NCI-H526 (cell line): ENCODE measurements at places on chromosomes 6 and 20.

- DNase-seq: no peak
These were observed 23.0 kb upstream of the MRPS18A start for GRCh38 chr6:43710576-43710975.

DNA sequence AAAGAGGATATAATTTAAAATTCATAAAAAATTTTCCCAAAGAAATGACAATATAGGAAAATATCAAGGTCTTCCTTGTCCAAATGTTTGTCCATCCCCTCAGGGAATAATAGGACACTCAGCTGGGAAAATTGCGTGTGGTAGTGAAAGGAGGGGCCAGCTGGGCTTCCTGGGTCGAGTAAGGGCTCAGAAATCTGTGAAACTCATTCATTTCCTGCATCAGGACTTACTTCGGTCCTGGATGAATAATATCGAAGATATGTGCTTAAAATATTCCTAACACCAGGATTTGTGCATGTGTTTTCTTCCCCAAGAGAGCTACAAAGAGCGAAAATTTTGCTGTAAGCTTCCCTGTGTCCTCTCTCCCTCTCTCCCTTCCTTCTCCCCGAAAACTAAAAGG lies 118.2 kb upstream of the GJE1 start:
- no peak for DNase-seq

DNA sequence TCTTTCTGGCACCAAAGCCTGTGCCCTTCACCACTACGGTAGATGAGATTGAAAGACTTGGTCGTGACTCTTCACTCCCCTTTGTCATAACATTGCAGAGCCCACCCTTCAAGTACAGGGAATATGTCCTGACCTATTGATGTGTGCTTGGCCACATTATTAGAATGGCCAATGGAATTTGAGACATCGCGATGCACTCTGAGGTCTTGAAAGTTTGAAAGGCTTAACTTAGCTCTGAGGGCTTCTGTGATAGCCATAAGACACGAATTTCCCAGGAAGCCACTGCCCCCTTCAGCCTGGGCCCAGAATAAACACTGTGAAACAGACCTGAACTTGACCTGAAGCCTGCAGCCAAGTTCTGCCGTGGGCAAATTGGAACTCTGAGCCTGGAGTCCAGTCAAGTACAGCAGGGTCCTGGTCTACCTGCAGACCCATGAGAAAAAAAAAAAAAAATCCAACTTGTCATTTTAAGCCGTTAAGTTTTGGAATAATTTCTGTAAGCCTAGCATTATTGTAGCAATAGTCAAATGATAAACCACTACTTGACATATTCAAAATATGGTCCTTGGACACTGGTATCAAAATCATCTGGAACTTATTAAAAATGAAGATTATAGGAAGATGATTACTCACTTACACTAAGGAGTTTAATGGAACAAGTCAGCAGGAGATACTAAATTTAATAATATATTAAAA lies 36.9 kb upstream of the TRAF3IP2 start:
- DNase-seq: peak; percentile 75

DNA sequence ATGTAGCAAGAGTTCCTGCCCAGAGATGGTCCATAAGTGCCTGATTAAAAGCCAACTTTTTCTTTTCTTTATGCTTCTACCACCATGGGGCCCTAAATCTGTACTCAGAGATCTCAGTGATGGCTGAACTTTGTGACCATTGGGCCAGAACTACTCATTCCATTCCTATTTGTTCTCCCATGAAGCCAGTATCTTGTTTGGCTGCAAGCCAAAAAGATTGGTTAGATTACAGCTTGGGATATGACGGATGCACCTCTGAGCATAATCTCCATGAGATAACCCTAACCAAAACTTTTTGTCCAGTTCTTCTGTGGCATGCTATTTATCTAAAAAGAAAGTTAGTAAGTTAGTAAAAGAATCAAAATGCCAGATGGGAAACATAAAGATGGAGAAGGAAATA lies 72.2 kb downstream of the PLCB4 start:
- no peak for DNase-seq

- DNase-seq: no peak
These were observed 162.7 kb upstream of the MARCKS start for GRCh38 chr6:113694278-113695077.

GRCh38 chr6:84428300-84428907 lies 201.0 kb upstream of the CEP162 start:
- peak; percentile 49 for DNase-seq

GRCh38 chr20:3679749-3680700 lies 1.8 kb downstream of the ADAM33 start:
- no peak for DNase-seq

DNA sequence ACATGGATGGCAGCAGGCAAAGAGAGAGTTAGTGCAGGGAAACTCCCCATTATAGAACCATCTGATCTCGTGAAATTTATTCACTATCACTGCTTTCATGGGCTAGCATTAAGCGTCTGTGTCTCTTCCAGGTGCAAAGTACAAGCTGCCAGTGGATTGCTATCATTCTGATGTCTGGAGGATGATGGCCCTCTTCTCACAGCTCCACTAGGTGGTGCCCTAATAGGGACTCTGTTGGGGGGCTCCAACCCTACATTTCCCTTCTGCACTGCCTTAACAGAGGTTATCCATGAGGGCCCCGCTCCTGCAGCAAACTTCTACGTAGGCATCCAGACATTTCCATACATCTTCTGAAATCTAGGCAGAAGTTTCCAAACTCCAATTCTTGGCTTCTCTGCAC lies 347.8 kb upstream of the HS3ST5 start:
- no peak for DNase-seq

GRCh38 chr6:151757506-151757955 lies 50.0 kb upstream of the ESR1 start:
- no peak for DNase-seq

- DNase-seq: no peak
These were observed 298.2 kb downstream of the BTBD9 start for GRCh38 chr6:38341496-38341895.

DNA sequence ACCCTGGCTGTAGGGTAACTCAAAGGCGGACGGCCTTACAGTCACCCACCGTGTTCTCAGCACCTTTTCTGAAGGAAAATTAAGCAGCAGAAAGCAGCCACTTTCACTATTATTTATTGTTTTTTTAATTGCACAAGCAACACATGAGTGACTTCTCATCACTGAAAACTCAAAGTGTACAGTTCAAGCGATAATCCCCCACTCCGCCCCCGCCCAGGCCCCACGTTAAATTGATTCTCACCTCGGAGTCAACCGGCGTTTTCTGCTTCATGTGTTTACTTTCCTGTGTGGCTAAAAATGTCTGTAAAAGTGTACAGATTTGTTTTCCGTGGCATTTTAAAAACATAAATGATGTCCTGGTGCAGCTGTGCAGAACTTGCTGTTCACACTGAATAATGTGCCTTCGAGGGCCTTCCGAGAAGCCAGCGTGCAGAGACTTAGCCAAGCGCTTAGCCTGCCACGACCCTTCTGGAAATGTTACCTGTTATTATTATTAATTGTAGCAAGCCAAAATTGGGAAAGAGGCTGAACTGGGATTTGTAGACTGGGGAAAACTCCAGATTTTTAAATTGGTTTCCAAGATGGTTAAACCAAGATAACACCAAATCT lies 335.7 kb downstream of the CDH4 start:
- no peak for DNase-seq

DNA sequence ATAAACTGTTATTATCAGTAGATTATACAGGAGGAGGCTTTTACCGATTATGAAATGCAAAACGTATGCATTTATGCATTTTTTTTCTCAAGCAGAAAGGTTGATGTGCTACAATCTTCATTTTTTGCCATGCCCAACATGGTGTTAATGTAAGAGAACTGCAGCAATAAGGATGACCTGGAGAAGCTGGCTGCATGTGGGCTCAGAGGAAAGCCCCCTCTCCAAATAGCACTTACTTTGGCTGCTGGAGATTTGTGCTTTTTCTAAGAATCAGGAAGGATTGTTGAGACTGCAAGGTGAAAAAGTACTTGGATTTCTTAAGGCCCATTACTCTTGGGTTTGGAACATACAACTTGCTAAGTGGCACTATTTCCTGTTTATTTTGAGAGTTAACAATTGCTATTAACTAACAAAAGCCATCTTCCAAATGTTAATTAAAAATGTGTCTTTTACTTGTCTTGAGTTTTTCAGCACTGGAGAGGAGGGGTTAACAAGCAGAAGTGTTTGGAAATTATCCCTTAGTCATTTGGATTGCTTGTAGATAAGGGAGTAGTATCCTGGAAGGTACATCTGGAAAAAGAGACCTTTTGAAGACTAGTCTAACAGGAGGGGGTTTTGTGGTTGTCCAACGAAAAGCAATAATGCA lies 5.6 kb downstream of the SOX4 start:
- no peak for DNase-seq

GRCh38 chr6:151763303-151763702 lies 44.2 kb upstream of the ESR1 start:
- DNase-seq: no peak

- DNase-seq: no peak
These were observed 66.4 kb downstream of the UTRN start for GRCh38 chr6:144351379-144352127.

- no peak for DNase-seq
These were observed 28.7 kb downstream of the KCNK5 start for GRCh38 chr6:39200498-39201020.

- DNase-seq: no peak
These were observed 36.3 kb downstream of the ZNF133 start for GRCh38 chr20:18324596-18325089.

DNA sequence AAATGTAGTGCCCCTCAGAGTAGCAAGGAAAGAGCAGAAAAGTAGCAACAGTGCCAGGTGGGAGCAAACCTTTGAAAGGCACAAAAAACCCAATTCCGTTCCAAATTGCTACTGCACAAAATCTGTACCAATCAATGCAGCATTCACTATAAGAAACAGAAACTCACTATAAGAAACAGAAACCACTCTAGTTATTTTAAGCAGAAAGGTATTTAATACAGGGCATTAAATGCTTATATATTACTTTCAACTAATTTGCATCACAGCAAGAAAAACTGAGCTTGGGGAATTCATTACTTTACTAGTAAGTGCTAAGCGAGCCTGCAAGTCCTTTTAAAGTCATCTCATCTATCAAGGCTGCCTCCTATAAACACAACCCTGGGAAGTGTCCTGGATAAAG lies 116.5 kb upstream of the OLIG3 start:
- no peak for DNase-seq

GRCh38 chr6:116564921-116565872 lies 6.1 kb upstream of the RWDD1 start:
- peak; percentile 22 for DNase-seq
